Activated naive CD8-positive, alpha-beta T cell treated with anti-CD3 and anti-CD28 coated beads for 36 hours (primary cell): ENCODE measurements at places on chromosomes 7 and 10.

- H3K27me3 ChIP-seq: peaks cover 4% of the 10 kb centered on the region
- H3K36me3 ChIP-seq: peaks cover 3% of the 10 kb centered on the region
- no peak overlapping the region for H3K27ac ChIP-seq
- no peak for DNase-seq
- no peak overlapping the region for H3K4me3 ChIP-seq
These were observed 49.2 kb upstream of the CPN1 start for GRCh38 chr10:100130831-100131230.

DNA sequence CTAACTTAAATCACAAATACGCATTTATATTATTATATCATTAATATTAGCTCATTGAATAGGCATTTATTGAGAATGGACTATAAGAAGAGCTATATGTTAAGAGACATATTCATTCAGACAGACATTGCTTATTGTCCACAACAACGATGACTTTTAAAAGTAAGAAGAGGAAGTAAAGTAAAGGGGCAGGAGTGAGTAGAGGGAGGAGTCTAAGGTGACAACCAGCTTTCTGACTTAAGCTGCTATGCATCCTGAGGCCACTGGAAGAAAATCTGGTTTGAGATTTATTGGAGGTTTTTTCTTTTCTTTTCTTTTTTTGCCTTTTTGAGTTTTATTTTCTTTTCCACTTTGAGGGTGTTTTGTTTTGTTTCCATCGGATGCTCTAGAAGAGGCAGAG, 723.5 kb downstream of the GRM8 start:
- no peak overlapping the region for H3K4me3 ChIP-seq
- H3K27me3 ChIP-seq: no peaks in the 10 kb centered on the region
- no peak overlapping the region for H3K27ac ChIP-seq
- no peak for DNase-seq
- H3K36me3 ChIP-seq: no peaks in the 10 kb centered on the region

- peaks cover 96% of the 10 kb centered on the region for H3K27me3 ChIP-seq
- peaks cover 53% of the 10 kb centered on the region for H3K4me1 ChIP-seq
- no peak overlapping the region for H3K27ac ChIP-seq
- no peak overlapping the region for H3K4me3 ChIP-seq
- DNase-seq: no peak
- no peaks in the 10 kb centered on the region for H3K36me3 ChIP-seq
These were observed 5.2 kb upstream of the HMX2 start for GRCh38 chr10:123142701-123143161.

GRCh38 chr7:1724118-1724910, 54.2 kb downstream of the ELFN1 start:
- H3K4me1 ChIP-seq: no peaks in the 10 kb centered on the region
- no peak overlapping the region for H3K4me3 ChIP-seq
- no peak overlapping the region for H3K27ac ChIP-seq
- DNase-seq: no peak
- H3K27me3 ChIP-seq: no peaks in the 10 kb centered on the region
- no peaks in the 10 kb centered on the region for H3K36me3 ChIP-seq

DNA sequence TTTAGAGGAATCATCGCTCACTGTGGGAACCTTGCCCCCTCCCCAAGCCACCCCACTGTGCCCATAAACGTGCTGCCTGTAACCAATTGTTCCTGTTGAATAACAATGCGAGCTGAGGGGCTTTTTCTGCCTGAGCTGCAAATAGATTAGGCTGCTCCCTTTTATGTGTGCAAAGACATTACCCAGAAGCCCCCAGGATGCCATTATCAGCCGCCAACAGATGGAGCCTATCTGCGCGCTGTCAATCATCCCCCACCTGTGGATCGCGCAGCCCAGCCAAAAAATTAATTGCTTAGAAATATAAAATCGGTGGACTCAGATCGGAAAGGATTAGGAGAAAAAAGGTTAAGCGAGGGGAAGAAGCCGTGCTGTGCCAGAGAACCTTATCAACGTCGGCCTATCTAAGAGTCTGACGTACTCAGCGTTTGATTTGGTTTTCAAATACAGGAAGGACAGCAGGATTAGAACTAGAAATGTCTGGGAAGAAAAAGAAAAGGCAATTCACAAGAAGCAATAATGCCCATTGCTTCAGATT, 167.3 kb upstream of the MYO3A start:
- no peak overlapping the region for H3K4me3 ChIP-seq
- no peaks in the 10 kb centered on the region for H3K4me1 ChIP-seq
- no peak for DNase-seq
- no peak overlapping the region for H3K27ac ChIP-seq
- peaks cover 33% of the 10 kb centered on the region for H3K27me3 ChIP-seq
